Activated CD4-positive, alpha-beta T cell treated with anti-CD3 and anti-CD28 coated beads for 36 hours (primary cell): ENCODE measurements at places on chromosomes 7 and 10.
A peak's percentile ranks its signal among the peaks of the same experiment; 100 is the strongest.

DNA sequence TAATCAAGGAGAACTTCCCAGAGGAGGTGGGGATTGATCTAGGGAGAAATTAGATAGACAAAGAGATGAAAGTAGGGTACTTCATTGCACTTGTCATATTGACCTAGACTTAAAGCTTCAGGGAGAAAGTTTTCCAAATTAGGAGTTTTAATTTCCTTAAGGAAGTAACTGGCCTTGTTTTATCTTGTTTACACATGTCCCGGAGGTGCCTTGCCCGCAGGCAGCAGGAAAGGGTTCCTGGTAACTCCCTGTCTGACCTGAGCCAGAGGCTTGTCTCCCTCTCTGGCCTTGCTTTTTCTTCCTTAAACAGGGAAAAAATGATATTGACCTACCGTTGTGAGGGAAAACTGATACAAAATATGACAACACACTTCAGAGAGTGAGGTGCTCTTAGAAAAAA, 181.6 kb downstream of the EVX1 start:
- no peak for DNase-seq

GRCh38 chr10:110149259-110149658, 58.1 kb upstream of the MXI1 start:
- no peak for DNase-seq

- DNase-seq = no peak
Observed at GRCh38 chr7:8152489-8153192, 109.3 kb downstream of the ICA1 start.

DNA sequence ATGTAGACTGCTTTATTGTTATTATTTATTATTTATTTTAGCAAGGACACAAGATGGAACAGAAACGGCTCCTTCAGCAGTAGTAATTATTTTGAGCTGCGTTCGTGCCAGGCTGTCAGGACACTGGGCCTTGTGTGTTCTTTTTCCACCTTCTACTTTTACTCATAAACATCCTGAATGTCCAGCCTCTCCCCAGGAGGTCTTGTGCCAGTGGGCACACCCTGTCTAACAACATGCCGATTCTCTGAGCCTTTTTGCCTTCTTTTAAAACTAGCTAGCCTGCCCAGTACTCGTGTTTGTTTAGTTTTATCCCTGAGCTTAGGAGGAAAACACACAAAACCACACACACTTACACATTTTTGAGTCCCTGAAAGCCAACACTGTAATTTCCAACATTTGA, 1.2 kb downstream of the SCIN start:
- no peak for DNase-seq

DNA sequence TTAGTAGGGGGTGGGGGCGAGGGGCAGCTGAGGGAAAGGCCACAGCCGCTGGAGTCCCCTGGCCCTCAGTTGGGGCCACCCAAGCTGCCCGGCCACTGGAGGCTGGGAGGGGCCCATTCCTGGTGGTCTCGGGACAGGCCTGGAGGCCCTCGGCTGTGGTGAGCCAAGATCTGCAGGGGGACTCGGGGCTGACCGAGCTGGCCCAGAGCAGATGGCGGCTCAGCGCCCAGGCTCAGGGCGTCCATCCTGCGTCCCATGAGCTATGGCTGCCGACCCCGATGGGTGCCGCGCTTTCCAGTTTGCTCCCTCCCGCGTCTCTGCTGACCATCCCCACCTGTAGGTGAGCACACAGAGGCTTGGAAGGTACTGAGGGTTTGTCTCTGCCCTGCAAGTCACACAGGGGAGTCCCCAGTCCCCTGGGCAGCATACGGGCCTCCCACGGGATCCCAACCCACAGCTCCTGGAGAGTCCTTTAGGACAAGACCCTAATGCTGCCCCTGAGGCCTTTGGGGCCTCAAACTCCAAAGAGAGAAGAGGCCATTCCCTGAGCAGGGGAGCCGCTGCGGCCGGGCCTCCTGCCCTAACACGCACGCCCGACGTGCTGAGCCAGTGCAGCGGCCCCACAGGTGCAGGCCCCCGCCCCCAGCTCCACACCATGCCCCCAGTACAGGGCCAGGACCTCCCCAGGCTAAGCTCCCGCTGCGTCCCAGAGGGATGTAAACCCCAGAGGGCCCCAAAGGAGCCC, 107.2 kb downstream of the MICALL2 start:
- no peak for DNase-seq

GRCh38 chr10:110407301-110408170, 90.2 kb upstream of the DUSP5 start:
- no peak for DNase-seq

- no peak for DNase-seq
Observed at GRCh38 chr7:111162692-111163091, 71.8 kb downstream of the LRRN3 start.

GRCh38 chr7:84138411-84138810, 56.2 kb downstream of the SEMA3A start:
- no peak for DNase-seq

GRCh38 chr10:62057359-62057758, 155.9 kb downstream of the ARID5B start:
- DNase-seq = no peak

- DNase-seq = no peak
Observed at GRCh38 chr7:16755397-16755796, 1.8 kb downstream of the TSPAN13 start.

- no peak for DNase-seq
Observed at GRCh38 chr7:30901856-30902255, 9.8 kb upstream of the AQP1 start.

GRCh38 chr10:30231071-30231652, 117.9 kb downstream of the MTPAP start:
- no peak for DNase-seq

DNA sequence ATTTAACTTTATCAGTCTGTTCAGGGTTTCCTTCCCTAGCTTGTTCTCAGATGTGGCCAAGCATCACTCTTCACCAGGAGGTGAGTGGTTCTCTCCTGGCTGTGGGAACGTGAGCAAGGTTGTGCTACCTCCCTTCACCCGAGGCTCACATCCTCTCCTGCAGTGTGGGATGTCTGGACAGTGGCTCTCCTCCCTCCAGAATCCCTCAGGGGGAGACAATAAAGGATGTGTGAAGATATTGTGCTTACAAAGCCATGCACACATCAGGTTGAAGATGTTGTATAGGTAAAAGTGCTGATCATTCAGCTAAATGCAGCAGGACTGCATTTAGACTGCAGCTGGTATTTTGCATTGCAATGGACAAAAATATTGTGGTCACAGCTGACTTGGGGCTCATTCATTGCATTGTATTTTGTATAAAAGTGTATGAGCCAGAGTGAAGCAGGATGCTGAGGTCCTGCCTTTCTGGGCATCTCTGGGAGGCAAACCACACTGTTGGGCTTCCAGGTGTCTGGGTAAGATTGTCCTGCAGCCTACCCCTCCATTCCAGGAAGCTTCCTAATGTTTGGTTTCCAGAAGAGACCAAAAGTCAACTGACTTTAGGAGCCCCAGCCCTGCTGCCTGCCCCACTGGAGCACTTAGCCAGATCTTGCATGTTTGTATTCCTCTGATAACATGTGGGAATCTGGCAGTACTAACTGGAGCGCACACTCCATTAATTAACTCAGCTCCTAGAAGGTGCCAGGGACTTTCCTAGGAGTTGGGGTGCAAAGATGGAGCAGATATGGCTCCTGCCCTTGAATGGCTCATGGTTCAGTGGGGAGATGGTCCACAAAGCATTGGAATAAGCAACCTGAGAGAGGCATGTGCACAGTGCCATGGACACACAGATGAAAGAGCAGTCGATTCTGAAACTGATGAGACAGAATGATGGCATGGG, 292.5 kb upstream of the ZNF32 start:
- no peak for DNase-seq

GRCh38 chr7:123004931-123005330, 9.4 kb upstream of the TAS2R16 start:
- no peak for DNase-seq

- no peak for DNase-seq
Observed at GRCh38 chr10:126131341-126131740, 235.0 kb downstream of the FANK1 start.

DNA sequence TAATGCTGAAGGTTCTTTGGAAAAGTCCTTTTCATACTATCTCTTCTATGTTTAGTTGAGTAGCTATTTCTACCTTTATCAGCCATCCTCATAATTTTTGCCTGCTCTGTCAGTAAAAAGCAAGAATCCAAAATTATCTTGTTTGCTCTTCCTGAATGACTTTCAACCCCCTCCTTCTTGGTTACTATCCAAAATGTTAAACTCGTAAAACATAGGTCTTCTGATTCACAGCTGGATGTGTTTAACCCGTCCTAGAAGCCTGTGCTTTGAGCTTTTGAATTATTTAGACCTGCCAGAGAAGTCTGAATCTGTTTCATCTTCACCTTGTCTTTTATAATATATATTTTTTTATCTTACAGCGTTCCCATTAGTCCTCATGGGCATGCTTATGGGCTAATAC, 136.4 kb upstream of the MDFIC start:
- no peak for DNase-seq

- no peak for DNase-seq
Observed at GRCh38 chr10:5900247-5900646, 10.2 kb downstream of the FBH1 start.

DNA sequence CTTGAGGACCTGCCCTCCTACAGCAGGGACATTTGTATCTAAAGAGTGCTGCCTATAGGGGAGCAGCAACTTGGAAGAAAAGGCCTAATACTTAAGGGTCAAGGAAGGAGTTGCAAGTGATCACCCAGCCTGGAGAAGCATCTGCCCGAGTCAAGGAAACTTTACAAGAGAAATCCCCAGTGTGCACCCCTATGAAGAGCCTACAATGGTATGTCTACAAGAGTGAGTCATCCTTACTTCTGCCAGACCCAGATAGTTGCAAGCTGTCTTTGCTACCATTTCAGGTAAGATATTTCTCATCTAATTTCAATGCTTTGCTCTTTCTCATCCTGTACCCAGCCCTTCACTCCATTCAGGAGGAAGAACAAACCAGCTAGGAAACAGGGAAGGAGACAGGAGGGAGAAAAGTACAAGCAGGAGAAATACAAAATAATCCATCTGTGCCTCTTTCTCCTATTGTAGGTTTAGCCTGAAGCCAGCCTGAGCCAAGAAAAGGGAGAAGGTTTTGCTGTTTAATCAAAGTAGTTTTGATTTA, 34.4 kb upstream of the AGR3 start:
- DNase-seq = no peak

DNA sequence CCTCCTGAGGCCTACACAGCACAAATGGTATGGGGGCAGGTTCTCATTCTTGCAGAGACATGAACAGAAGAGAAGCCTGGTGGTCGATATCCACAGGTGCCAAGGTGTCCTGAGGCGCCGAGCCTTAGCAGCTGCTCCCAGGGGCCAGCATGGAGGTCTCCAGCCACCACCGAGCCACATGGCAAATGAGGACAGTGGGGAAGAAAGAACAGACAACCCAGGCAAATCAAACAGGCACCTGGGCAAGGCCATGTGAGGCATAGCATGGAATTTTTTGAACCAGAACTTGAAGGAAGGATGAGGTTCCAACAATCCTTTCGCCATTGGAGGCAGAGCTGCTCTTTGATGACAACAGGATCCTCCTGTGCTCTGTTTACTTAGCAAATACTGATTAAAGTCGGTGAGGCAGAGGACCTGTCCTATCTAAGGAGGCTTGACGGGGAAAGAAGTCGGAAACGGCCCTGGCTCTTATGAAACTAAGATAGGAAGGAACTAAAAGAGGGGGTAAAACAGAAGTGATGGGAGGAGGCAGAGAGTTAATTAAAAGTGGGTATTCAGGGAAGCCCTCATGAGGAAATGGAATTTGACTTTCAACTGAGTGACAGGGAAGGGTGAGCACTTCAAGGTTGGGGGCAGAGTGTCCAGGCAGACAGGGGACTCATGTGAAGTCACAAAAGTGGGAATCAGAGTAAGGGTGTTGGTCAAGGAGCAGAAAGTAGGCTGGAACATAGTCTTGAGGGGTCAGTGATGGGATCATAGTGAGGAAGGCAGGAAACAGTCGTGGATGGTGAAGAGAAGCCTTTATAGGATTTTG, 8.6 kb upstream of the CALML3 start:
- no peak for DNase-seq

DNA sequence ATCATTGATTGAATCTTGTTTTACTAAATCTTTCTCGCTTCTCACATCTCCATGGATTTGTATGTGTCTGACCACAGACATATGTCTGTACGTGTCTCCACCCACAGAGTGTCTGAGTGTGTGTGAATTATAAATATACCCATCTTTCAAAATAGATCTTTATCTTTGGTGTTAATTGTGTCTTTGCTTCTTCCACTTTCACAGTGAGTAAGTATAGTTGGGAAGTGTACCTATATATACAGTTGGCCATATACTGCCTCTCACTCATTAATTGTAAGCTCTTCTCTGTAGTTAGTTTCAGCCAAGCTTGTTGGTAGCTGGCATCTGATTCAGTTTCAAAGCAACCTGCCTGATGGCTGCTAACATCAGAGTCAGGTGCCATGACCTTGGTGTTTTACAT, 18.4 kb downstream of the EEPD1 start:
- DNase-seq = peak; percentile 10

GRCh38 chr10:97553575-97554031, 19.0 kb upstream of the ANKRD2 start:
- peak; percentile 81 for DNase-seq

- no peak for DNase-seq
Observed at GRCh38 chr10:16437540-16437894, 707 bp downstream of the PTER start.

DNA sequence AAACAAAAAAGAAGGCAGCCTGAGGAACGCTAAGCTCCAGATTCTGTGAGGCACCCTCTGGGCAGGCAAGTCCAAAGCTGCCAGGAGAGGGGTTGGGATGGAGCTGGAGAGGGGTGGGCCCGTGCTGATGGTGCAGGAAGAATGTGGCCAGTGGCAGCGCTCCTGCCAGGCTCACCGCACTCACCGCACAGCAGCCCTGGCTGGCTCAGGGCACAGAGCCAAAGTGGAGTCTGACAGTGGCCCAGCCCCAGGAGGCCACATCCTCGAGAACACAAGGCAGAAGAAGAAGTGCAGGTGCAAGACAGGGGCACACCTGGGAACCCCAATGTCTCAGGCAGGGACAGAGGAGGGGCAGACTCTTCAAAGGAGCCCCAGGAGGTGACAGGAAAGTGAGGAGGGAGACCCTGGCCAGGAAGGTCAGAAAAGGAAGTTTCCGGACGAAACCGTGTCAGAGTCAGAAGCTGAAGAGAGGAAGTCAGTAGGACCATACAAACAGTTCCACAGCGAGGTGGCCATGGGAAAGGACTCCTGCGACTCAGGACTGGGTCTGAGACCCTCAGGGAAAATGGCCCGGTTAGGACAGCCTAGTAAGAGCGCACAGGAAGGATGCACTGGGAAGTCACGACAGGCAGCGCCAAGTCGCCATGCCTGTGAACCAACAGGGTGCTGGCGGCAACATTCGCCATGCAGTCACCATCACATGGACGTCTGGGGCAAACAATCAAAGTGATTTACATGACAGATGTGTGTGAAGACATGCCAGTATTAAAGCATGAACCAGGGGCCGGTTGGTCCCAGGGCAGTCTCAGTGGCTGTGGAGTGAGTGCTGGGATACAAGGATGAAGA, 54.4 kb downstream of the COBL start:
- no peak for DNase-seq
